Upper lobe of left lung (tissue), 6 donors: ENCODE measurements at places on chromosomes 11 and 22. TPM values are rescaled to one million over a fixed set of nuclear protein-coding genes. Genes with fewer than 3 reads are reported as not detected.
A peak's percentile ranks its signal among the peaks of the same experiment; 100 is the strongest.

The KCNJ1 gene
- total RNA-seq = not detected

The YAP1 gene
- total RNA-seq = 105 TPM

The POU2AF1 gene
- total RNA-seq = 2.2 TPM

The LDLRAD3 gene
- 5.9 TPM for total RNA-seq

The GRIA4 gene
- total RNA-seq = not detected

The SEC14L2 gene
- total RNA-seq = 8.8 TPM

The NRIP3 gene
- under 0.01 TPM for total RNA-seq

The XKR3 gene
- not detected for total RNA-seq

The PHOX2A gene
- not detected for total RNA-seq

The CADM1 gene
- 156 TPM for total RNA-seq

The CPSF7 gene
- 34.5 TPM for total RNA-seq

The OR5B21 gene
- total RNA-seq = not detected

The TESMIN gene
- total RNA-seq = 5.3 TPM

- no peak overlapping the region for H3K27ac ChIP-seq
- H3K36me3 ChIP-seq = no peaks in the 10 kb centered on the region
- no peak overlapping the region for H3K4me3 ChIP-seq
- H3K27me3 ChIP-seq = no peaks in the 10 kb centered on the region
Measured at GRCh38 chr11:76329084-76329648, 51.8 kb downstream of the THAP12 start.

DNA sequence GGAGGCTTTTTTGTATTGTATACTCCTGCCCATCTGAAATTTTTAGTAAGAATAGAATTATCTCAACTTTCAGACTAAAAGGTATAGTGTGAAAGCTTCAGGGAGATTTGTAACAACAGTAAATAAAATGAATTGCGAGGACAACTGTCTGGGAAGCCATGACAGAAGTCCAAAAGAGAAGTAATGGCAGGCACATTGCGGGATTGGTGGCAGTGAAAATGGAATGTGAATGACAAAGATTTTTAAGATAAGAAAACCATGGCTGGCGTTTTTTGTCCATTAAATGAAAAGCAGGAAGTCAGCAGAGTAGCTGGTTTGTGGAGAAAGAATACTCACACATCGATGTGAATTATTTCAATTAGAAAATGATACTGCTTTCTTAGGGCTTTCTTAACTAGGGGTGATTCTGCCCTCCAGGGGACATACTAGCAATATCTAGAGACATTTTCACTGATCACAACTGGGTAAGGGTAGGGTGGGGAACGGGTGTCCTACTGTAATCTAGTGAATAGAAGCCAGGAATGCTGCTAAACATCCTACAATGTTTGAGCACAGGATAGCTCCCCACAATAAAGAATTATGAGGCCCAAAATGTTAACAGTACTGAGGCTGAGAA lies 1.6 kb downstream of the NPAT start:
- H3K27ac ChIP-seq = peak overlapping the region; percentile 97
- H3K36me3 ChIP-seq = no peaks in the 10 kb centered on the region
- H3K4me1 ChIP-seq = peaks cover 44% of the 10 kb centered on the region
- no peaks in the 10 kb centered on the region for H3K27me3 ChIP-seq

- H3K4me1 ChIP-seq = no peaks in the 10 kb centered on the region
- H3K27me3 ChIP-seq = no peaks in the 10 kb centered on the region
- H3K4me3 ChIP-seq = no peak overlapping the region
- H3K36me3 ChIP-seq = peaks cover 60% of the 10 kb centered on the region
- H3K27ac ChIP-seq = no peak overlapping the region
Measured at GRCh38 chr11:62151737-62152102, 27.9 kb downstream of the INCENP start.

GRCh38 chr11:21646351-21646750 lies 546.5 kb upstream of the ANO5 start:
- H3K4me1 ChIP-seq = no peaks in the 10 kb centered on the region
- no peaks in the 10 kb centered on the region for H3K27me3 ChIP-seq
- H3K4me3 ChIP-seq = no peak overlapping the region
- no peak for DNase-seq

DNA sequence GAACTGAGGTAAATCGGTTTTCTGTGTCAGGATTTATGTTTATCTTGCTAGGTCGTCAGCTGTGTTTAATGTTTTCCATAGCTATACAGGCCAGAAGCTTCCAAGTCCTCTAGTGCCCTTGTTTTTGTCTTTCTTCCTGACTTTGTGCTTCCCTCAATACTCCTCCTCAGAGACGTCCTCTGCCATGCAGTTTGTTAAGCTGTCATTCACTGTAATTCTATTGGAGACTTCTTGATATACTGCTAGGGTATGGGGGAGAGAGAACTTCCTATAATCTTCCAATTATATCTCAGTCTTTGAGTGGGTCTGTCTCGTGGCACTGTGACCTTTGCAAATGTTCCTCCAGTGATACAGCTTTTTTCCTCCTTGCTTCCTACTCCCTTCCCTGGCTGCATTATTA lies 327.3 kb upstream of the ANO5 start:
- H3K4me1 ChIP-seq = no peaks in the 10 kb centered on the region
- H3K36me3 ChIP-seq = no peaks in the 10 kb centered on the region
- H3K27me3 ChIP-seq = no peaks in the 10 kb centered on the region
- H3K27ac ChIP-seq = no peak overlapping the region
- no peak for DNase-seq

DNA sequence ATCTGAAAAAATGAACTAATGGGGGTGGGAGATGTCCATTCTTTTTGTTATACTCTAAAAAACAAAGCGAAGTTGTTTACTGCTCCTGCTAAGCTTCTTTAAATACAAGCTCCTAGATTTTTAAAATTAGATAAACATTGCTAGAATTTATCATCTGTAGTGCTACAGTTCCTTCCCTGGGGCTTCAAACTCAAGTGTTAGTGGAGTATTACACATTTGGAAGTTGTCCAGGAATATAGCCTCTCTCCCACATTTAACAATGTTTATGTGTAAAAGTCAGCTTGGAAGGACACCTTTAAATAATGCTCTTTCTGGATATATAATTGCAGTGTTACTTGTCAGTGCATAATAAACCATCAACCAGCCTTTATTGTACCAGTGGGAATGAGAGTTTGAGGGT lies 155.5 kb downstream of the SPON1 start:
- no peak overlapping the region for H3K4me3 ChIP-seq
- no peak for DNase-seq
- no peaks in the 10 kb centered on the region for H3K4me1 ChIP-seq
- H3K27ac ChIP-seq = no peak overlapping the region
- no peaks in the 10 kb centered on the region for H3K27me3 ChIP-seq
- no peaks in the 10 kb centered on the region for H3K36me3 ChIP-seq

DNA sequence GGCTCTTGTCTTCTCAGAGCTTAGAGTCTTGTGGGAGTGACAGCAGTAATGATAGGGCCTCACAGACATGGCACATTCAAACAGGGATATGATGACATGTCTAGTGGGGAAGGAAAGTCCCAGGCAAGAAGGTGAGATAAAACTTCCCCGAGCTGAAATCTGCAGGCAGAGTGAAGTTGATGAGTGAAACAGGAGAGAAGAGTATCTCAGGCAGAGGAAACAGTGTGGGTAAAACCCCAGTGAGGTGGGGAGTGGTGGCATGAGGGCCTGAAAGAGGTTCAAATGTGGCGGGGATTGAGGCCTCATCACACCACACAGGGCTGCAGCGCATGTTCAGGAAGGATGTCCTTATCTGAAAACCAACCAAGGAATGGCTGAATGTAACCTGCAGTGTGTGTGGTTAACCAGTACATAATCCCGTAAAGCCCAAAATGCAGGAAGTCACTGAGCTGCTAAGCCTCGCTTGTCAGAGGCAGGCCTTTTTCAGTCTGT lies 153.8 kb upstream of the E2F8 start:
- H3K4me1 ChIP-seq = no peaks in the 10 kb centered on the region
- no peaks in the 10 kb centered on the region for H3K36me3 ChIP-seq
- no peak for DNase-seq
- H3K4me3 ChIP-seq = no peak overlapping the region
- H3K27me3 ChIP-seq = no peaks in the 10 kb centered on the region

- no peaks in the 10 kb centered on the region for H3K4me1 ChIP-seq
- H3K36me3 ChIP-seq = no peaks in the 10 kb centered on the region
- no peak overlapping the region for H3K4me3 ChIP-seq
- no peak overlapping the region for H3K27ac ChIP-seq
- H3K27me3 ChIP-seq = no peaks in the 10 kb centered on the region
Measured at GRCh38 chr11:123778511-123778910, 24.2 kb upstream of the OR6X1 start.

DNA sequence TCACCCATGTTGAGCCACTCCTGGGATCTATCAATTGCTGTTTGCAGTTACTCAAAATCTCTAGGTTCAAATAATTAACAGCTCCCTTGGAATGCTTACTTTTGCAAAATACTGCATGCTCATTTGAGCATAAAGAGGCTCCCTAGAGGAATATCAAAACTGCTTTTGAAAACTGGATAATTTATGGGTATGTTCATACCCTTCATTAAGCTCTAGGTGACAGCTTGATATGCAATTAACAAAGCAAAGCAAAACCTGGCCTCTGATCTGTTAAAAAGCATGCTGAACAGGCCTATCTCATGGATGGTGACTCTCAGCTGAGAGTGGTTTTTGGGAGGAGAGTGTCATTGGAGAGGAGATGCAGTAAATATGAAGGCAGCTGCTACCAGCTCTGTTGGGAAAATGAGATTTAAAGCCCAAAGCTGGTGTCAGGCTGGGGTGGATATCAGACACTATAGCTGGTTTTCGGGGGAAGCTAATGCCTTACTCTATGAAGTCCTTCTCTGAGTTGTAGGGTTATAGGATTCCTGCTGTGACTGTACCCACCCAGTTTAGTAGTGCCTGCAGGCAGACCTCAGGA lies 110.9 kb downstream of the RASSF10 start:
- no peak for DNase-seq
- no peaks in the 10 kb centered on the region for H3K27me3 ChIP-seq
- no peak overlapping the region for H3K4me3 ChIP-seq
- H3K4me1 ChIP-seq = no peaks in the 10 kb centered on the region

GRCh38 chr11:114061048-114061680 lies 1.7 kb downstream of the ZBTB16 start:
- DNase-seq = no peak
- H3K27ac ChIP-seq = peak overlapping the region; percentile 94
- H3K36me3 ChIP-seq = peaks cover 24% of the 10 kb centered on the region
- H3K4me3 ChIP-seq = peak overlapping the region; percentile 77
- H3K4me1 ChIP-seq = peaks cover 71% of the 10 kb centered on the region
- H3K27me3 ChIP-seq = no peaks in the 10 kb centered on the region

- peak overlapping the region; percentile 86 for H3K27ac ChIP-seq
- no peaks in the 10 kb centered on the region for H3K36me3 ChIP-seq
- no peaks in the 10 kb centered on the region for H3K27me3 ChIP-seq
- peak; percentile 89 for DNase-seq
Measured at GRCh38 chr11:2097356-2097997, 41.7 kb downstream of the IGF2 start.

DNA sequence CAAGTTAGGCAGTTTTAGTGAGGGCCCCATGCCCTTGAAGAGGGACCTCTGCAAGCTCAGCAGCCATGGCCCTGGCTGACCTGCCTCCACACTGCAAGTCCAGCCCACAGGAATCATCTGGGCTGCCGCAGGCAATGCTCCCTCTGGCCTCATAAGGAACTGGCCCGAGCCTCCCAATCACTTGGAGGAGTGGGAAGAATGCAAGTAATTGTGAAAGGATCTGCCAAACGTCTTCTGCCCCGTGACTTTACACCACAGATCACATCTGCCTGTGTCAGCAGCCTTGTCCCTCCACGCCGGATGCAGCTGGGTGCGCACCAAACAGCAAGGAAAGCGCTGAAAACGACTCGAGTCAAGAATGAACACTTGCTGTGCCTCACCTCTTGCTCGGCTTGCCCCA lies 23.8 kb downstream of the OPCML start:
- no peaks in the 10 kb centered on the region for H3K4me1 ChIP-seq
- no peak overlapping the region for H3K27ac ChIP-seq
- no peaks in the 10 kb centered on the region for H3K27me3 ChIP-seq
- DNase-seq = no peak
- H3K4me3 ChIP-seq = no peak overlapping the region
